ENCODE measurements at places on chromosomes 1 and 21.

DNA sequence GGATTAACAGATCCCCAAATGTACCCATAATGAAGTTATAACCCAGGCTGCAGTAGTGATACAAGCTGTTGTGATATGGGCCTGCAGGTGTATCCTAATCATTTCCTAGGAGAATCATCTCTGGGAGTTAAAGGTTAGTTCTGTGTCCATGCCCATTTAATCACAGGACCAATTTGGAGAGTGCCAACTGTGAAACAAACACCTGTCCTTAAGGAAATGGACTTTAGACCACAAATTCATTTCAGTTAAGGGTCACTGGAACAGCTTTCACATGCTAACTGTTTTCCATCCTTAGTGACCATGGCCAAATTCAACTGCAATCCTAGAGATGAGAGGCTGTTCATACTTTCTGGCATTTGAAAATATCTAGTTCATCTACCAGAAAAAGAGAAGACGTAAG is 160.9 kb downstream of the GPATCH2 start:
- DNase-seq: no peak

DNA sequence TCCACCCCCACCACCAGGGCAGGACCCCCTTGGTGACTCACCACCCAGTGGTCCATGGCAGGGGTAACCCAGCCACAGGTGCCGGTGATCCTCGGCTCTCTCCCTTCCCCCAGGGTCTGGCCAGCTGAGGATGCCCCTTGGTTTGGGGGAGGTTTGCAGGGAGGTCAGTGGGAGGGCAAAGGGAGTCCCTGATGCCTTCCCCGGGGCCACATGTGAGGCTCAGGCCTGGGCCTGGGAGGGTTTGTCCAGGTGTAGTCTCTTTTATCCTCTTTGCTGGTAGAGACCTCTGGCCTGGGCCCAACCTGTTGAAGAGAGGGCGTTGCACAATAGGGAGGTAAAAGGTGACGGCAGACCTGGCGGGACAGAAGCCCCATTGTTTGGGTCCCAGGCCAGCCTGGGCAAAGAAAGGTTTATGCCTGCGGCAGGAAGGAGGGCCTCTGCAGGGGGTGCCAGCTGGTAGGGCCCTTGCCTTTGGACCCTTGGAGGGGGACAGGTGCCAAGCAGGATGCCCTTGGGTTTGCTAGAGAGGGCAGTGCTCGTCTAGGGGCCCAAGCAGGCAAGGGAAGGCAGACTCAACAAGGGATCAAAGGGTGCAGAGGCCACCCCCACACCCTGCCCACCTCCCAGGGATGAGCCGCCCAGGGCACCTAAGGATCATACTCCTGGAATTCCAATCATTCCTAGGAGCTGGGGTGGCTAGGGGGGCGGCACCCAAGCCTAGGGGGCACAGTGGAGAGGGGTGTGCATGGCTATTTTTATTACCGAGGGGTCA is 760 bp upstream of the TINAGL1 start:
- DNase-seq: no peak

- DNase-seq: no peak
Observed at GRCh38 chr1:101028466-101028865, 2.9 kb upstream of the DPH5 start.

DNA sequence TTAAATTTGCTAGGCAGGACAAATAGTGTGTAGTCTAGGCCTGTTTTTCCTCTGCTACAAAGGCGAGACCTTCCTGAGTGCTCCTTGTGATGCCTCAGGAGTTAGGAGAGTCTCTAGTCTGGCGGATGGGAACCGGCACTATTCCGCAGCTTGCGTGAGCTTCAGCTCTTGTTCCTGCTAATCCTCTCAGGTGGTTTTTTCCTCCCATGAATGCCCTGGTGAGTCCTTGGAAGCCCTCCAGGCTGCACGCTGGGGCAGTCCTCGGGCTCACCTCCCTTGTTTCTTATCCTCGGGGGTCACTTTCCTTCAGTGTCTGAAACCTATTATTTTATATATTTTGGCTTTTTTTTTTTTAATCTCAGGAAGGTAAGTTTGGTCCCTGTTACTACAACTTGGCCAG is 28.2 kb downstream of the UTS2 start:
- DNase-seq: no peak

DNA sequence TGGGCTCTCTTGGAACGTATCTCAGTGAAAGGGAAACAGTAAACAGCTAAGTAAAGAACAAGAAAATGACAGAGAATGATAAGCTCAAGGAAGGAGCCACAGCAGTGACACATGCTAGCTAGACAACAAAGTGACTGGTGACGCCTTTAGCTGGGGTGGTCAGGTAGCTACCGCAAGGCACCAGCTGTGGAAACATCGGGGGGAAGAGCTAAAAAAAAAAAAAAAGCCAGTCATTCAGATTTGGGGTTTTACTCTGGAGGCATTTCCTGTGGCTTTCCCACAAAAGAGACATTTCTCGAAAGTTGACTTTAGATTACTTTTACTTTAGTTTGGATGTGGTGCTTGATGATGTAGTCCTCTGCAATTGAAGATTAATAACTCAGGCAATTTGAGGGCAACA is 2.1 kb downstream of the FHAD1 start:
- no peak for DNase-seq

GRCh38 chr1:95578462-95578861 is 344.5 kb downstream of the RWDD3 start:
- DNase-seq: no peak

- peak; percentile 95 for DNase-seq
Observed at GRCh38 chr1:70410604-70411359, at the start of gene CTH. Gene CTH, plus strand, starts transcription at chr1:70411268. Its CDS starts 148 bp downstream, at chr1:70411416.

GRCh38 chr1:154306151-154306550 is 14.7 kb upstream of the AQP10 start:
- no peak for DNase-seq

- no peak for DNase-seq
Observed at GRCh38 chr1:160623862-160624261, 23.0 kb downstream of the SLAMF1 start.

DNA sequence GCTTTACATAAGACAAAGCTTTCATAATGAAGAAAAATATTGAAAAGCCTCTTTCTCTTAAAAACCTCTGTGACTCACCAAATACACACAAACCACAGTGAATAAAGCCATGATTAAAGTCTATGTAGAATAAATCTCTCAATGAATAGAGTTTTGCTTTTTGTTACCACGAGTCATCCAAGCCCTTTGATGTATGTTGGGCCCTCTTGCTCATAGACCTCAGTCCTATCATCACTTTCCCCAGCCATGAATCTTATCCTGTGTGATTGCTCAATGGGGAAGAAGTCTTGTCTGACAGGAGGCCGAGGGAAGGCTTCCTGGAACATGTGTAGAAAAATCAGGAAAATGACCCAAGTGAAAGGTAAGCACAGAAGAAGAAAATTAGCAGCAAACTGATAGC is 60.8 kb downstream of the NGF start:
- peak; percentile 98 for DNase-seq

DNA sequence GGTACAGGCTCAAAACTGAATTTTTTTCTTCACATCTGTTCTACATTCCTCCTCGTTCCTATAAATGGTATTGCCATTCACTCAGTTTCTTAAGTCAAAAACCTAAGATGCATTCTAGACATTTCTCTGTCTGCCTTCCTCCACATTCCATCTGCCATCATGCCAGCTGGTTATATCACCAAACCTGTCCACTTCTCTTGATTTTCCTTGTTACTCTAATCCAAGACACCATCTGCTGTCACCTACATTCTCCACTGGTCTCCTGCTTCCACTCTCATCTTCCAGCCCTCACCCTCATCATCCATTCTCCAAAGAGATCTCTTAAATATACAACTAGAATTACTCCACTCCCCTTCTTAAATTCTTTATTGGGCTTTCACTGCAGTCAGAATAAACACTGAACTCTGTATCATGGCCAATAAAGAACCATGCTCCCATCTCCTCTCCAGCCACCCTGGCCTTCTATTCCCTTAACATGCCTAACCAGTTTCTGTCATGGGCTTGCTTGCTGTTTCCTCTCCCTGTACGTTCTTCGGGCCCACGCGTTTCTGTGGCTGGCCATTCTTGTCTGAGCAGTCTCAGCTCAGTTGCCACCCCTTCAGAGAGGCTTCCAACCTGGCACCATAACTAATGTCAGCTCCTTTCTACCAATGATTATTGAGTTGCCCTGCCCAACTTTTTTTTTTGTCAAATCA is 278.3 kb downstream of the ST6GALNAC3 start:
- no peak for DNase-seq

DNA sequence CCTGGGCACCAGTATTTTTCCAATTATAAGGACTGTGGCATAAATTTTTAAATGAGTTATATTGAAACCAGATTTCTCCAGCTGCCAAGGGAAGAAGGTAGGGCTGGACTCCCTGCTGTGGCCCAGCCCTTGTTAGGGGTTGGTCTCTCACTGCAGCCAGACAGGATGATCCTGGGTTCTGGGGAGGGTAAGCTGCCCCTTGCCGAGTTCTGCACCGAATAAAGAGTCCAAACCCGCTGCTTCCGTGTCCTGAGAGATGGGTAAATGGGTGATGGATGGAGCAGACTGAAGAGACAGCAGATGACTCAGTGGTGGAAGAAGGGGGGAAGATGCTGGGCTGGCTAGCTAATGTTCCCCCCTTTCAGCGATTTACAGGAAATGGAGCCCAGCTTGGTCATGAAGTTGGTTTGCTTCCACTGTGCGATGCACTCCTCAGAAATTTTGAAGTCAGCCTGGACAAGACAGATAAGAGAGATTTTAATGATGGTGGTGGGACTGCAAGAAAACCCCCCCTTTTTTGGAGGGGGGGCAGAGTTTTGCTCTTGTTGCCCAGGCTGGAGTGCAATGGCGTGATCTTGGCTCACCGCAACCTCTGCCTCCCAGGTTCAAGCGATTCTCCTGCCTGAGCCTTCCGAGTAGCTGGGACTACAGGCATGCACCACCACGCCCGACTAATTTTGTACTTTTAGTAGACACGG is 41.4 kb downstream of the YARS1 start:
- DNase-seq: peak; percentile 77

DNA sequence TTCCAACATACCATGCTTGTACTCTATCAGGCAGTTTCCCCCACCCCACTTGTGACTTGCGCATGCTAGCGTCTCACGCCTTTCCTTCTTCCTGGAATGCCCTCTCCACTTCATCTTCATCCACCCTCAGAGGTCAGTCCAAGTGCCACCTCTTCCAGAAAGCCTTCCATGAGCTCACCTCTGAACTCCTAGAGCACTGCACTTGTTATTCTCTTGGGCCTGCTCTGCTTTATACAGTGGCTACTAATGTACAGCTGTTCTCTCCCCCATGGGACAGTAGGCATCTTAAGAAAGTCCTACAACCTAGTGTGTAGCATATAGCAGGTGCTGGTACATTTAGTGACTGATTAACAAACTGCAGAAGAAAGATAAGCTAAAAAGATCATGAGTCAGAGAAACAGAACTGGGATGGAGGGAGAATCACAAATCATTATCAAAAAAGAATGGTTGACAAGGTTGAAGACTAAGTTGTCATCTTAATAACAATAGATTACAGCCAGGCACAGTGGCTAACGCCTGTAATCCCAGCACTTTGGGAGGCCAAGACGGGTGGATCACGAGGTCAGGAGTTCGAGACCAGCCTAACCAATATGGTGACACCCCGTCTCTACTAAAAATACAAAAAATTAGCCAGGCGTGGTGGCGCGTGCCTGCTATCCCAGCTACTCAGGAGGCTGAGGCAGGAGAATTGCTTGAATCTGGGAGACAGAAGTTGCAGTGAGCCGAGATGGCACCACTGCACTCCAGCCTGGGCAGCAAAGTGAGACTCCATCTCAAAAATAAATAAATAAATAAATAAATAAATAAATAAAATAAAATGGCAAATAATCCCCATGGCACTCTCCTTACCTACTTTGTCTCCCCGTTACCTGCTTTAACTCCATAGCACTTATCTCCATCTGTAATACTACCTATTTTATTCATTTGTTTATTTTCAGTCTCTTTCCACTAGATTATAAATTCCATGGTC is 16.3 kb upstream of the TSPAN1 start:
- no peak for DNase-seq

DNA sequence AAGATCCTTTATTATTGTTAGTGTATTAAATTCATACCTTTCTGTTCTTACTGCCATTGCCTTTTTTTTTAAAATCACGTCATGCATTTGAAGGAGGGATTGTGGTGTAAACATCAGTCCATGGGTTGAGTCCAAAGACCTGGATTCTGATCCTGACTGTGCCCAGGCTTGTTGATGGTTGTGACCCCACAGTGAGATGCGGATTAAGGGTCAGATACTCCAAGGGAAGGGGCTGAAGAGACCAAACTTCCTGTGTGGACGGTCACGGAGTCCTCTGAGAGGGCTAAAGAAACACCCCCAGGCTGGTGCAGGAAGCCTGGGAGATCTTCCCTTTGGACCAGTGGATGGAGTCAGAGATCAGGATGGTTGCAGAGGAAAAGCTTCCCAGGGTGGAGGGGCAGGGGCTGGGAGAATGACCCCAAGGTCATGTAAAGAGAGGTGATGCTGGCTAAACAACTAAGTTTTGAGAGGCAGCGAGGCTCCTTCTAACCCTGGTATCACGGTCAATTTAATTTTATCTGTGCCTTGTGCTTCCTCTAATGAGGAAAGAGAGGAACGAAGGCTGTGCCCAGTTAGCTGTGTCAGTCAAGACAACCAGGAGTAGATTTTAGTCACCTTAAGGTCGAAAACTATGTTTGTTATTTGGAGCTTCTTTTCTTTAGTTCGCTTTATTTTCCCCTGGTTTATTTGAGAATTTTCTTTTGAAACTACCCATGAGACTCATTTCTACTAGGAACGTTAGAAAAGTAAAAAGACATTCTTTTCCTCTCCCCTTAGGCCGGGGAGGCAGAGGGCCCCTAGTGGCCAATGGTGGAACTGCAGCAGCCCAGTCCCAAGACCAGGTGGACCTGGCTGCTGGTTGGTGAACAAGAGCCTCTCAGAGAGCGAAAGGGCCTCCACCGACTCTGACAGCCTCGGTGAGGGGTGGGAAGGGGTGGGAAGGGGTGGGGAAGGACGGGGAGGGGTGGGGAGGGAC is 8.7 kb upstream of the GPR161 start:
- DNase-seq: peak; percentile 74

DNA sequence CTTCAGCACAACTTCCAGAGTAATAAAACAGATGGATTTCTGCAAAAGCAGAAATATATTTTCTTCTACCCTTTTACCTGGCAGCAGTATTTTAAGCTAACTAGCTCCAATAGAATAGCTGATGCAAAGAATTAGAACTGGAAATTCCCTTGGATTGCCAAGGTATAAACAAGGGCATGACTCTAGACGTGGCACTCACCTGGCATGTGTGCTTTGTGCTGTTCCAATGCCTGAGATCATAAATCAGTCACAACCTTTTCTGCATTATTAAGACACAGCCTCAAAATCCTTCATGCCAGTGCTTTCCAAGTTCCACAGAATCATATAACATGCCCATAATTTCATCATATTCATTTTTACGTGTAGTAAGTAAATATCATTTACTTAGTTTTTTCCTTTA is 1048.7 kb downstream of the ADGRL2 start:
- no peak for DNase-seq

GRCh38 chr1:175169286-175170018 is 23.1 kb downstream of the KIAA0040 start:
- DNase-seq: no peak

GRCh38 chr21:45856442-45856841 is 125.1 kb upstream of the COL6A1 start:
- DNase-seq: no peak

DNA sequence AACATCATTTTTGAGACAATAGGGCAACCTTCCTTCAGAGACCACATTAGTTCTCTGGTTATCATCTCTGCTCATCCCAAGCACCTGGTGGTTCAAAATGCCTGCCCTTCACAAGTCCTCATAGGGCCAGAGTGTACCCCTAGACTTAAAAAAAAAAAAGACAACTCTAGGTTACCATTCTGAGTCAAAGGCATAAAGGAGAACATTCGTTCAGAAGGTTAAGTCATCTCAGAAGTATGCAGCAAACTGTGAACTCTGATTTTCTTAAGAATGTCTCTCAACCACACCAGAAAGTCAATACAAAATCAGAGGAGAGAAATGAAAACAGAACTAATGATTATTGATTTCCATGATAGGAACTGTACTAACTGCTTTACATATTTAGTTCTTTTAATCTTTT is 9.2 kb upstream of the BEND5 start:
- no peak for DNase-seq
